IPS-NIHi11 (cell line): ENCODE measurements at places on chromosomes 12 and 14.

DNA sequence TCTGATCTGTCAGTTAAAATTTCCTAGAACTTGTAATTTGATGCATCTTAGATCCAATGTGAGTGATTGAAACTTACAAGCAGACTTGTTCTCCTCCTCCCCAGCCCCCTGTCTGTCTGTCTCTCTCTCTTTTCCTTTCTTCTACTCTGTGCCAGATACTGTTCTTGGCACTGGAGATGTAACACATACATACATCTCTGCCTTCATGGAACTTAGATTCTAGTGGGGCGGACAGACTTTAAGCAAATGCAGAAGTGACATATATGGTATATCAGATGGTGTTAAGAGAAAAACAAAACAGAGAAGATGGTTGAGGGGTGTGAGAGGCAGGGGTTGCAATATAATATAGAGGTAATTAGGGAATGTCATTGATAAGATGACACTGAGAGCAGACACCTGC lies 6.6 kb downstream of the CHST11 start:
- no peak for DNase-seq

- DNase-seq = no peak
Measured at GRCh38 chr14:20711685-20712084, 23.1 kb downstream of the ANG start.

DNA sequence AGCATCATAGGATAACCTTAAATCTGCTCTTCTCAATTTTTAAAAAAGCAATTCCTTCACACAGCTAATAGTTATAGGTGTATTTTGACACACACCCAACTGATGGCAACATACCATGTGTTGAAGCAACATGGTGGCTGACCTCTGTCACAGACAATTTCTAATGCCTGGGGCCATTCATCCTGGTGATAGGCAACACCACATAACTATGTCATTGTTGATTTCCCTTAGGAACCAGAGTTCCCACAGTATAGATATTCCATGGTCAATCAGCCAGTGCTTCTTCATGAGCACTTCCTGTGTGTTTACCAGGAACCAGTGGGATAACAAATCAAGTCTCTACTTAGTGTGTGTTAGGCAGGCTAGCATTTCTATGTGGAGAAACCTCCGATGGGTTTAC lies 88.3 kb downstream of the FIGNL2 start:
- DNase-seq = no peak

DNA sequence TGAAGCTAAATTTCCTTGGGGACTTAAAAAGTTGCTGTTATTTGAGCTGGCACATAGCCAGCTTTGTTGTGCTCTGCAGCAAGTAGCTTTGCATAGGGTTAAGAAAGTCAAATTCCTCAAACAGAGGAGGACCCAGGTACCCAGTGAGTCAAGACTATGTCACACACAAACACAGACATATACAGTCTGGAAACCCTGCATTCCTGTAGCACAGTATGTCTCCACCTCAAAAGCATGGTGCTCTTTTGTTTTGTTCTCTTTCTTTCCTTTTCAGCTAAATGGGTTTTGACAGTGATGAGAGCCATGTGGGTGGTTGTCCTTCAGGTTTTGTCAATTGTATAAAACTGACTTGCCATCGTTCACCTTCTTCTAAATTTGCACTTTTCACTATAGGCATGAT lies 179.6 kb upstream of the DIO2 start:
- peak; percentile 19 for DNase-seq

- peak; percentile 72 for DNase-seq
Measured at GRCh38 chr12:115998119-115998633, 279.3 kb downstream of the MED13L start.

GRCh38 chr14:104994978-104995377 lies 9.4 kb downstream of the CLBA1 start:
- no peak for DNase-seq

GRCh38 chr14:75342762-75343599 lies 64.4 kb downstream of the FOS start:
- DNase-seq = no peak

DNA sequence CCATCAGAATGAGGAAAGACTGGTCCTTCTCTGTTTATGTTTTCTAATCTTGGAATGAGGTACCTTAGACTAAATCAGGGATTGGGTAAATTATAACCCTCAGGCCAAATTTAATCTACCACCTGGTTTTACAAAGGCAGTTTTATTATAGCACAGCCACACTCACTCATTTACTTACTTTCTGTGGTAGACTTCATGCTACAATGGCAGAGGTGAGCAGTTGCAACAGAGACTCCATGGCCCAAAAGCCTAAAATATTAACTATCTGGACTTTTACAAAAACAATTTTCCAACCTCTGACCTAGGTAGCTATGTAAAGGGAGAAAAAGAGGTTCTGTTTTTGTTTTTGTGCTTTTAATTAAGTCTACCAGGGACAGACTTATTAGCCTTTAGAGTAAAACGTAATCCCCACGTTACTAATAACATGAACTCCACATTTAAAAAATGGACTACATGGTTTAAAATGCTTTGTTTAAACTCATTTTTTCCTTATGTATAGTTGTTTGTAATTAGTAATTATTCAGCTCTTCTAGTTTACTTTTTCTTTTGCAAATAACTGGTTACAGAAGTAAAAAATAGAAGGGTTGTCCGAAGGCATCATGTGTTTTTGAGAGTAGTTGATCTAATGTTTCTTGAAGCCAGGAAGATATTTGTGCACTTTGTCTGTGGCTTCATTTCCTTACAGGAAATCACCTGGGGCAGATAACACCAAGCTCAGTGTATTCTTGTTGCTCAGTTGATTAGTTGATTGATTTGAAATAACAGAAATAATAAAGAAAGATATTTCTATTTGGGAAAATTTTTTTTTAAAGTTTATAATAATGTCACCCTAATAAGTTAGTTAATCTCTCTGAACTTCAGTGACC lies 57.6 kb upstream of the ATP2B1 start:
- no peak for DNase-seq

- peak; percentile 65 for DNase-seq
Measured at GRCh38 chr14:61103541-61104339, 122.7 kb downstream of the SLC38A6 start.

DNA sequence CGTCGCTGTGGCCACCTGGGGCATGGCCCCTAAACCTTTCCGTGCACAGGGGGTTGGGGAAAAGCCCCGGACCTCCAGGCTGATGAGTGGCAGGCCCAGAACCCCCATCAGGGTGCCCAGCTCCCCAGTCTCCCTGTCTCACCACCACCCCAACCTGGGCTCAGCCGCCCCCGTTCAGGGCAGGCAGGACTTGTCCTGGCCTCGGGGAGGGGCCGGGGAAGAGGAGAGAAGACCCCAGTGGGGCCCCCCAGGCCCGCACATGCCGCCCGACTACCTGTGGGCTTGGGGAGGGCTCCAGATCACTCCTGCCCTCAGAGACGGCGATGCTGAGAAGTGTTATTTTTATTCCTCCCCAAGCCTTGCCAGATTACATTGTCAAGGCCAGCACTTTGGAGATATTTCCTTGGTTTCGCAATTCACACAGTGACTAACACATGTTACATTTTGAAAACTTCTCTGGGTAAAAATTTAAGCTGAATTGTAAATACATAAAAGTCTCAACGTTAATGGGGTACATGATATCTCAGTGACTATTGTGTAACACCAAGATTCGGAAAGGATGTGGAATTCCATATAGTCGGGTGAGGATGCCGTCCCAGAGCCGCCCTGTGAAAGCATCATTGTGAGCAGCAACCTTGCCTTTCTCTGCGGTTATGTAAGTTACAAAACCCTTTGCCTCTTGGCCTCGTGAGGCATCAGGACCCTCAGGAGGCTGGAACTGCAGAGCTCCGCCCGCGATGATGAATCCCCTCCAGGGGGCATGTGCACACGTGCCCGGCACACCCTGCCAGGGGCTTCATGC lies 85.6 kb upstream of the DIO3 start:
- DNase-seq = no peak

DNA sequence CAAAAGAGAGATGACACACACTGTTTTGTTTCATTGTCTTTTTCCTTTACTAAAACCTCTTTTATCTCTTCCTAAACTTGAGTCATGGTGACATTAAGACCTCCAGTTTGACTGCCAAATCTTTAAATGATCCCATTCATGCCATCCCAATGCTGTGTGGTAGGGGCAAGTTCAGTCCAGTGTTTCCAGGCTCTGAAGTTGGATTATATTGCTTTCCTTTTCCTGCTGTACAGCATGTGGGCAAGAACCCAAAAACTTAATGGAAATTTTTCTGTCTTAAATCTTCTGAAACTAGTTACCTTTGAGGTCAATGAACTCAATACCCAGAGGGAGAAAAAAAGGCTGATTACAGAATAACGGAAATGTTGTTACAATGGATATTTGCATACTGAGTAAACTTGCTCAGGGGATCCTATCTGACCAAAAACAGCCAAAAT lies 187.1 kb upstream of the FAR2 start:
- DNase-seq = no peak
